CD4-positive, alpha-beta T cell treated with Interleukin-4 for 1 hour (primary cell): ENCODE measurements at places on chromosomes 2 and 18.

DNA sequence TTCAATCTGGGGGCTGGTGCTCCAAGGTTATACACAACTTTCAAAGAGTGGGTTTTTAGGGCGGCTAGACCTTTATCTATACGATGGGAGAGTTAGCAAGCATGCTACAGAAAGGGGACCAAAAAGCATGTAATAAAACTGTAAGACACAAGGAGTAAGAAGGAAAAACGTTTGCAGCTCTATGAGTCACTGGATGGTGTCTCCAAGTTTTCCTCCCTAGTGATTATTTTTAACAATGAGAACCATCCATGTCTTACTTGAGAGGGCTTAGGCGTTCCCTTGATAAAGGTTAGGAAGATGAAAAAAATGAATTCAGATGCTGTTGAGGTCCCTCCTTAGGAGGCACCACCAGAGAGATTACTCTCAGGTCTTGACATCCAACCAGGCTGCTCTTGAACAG lies 75.9 kb downstream of the HRH4 start:
- no peak for DNase-seq

DNA sequence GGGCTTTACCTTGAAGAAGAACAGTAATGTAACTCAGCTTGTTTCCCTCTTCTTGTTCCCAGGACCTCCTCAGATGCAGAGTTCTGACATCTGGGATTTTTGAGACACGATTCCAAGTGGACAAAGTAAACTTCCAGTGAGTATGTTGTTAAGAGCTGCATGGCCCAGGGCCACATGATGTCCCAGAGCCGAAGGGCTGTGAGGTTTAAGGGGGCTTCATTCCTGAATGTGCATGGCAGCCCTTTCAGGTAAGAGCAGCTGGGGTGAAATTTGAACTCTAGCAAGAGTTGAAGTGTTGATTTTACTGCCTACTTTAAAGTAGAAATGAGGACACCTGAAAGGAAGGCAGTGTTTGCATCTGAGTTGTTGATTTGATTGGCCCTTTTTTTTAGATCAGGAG lies 13.3 kb downstream of the CHMP1B start:
- no peak for DNase-seq

DNA sequence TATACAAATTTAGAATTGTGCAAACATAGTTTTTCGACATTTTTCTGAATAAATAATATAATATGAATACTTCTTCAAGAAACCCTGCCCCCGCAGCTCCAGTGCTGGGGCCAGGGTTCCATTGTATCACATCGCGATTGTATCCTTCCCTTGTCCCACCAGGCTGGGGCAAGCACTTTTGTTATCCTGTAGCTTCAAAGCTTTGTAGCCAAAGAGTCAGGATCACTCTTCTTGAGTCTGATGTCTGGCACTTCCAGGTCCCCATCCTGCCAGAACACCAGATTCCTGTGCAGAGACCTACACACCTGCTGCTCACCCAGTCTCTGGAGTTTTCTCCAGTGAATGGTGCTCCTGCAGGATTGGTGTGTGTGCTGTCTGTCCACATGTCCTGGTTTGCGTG lies 186.9 kb downstream of the ASB1 start:
- no peak for DNase-seq

- DNase-seq, result no peak
Observed at GRCh38 chr2:239378918-239379640, 21.7 kb downstream of the HDAC4 start.

- DNase-seq, result no peak
Observed at GRCh38 chr2:228669690-228670089, 488.2 kb upstream of the SPHKAP start.

DNA sequence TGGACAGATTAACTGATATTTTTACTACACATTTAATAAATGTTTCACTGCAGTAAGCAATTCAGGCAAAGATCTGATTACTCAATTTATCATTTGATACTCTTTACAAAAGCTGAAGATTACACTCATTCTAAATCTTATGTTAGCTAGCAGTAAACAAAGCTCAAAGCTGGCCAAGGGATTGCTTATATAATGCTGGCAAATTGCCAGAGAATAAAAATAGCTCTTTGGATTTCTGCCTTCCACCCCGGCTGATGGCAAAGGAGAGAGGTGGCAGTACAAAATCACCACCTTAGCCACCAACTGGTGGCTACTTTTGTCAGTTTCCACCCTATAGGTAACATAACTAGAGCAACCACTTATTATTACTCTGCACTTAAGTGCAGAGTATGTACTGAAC lies 320.5 kb downstream of the FSIP2 start:
- no peak for DNase-seq

DNA sequence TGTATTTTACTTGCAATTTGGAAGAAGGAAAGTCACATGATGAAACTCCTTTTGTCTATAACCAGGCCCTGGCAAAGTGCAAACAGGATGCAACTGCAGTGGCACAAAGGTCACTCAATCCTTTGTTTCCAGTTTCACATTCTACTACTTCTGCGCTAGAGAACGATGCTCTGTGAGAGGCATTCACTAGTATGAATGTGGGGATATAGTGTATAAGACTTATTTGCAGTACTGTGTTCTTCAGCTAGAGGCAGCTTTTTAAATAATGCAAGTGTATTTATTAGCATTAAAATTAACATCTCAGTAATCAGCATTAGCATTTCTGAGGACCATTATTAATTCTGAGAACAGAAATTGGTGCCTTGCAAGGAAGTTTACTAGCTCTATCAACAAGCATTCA lies 68.9 kb downstream of the PRPF40A start:
- no peak for DNase-seq
